ENCODE measurements at places on chromosomes 2 and 18. TPM values are rescaled to one million over a fixed set of nuclear protein-coding genes. Genes with fewer than 3 reads are reported as not detected.

The RNF125 gene
- total RNA-seq = 0.32 TPM

The CFAP65 gene
- total RNA-seq = 0.15 TPM

The RAX gene
- total RNA-seq = not detected

The POTEJ gene
- total RNA-seq = not detected

The CLEC4F gene
- total RNA-seq = not detected

The CD226 gene
- 0.07 TPM for total RNA-seq

The MC5R gene
- total RNA-seq = not detected

The RAB27B gene
- total RNA-seq = 10.4 TPM

The LYG2 gene
- not detected for total RNA-seq

The UGT1A8 gene
- total RNA-seq = not detected

The CAPN14 gene
- 0.07 TPM for total RNA-seq

The LOXHD1 gene
- not detected for total RNA-seq

The REG1A gene
- not detected for total RNA-seq

The PCARE gene
- total RNA-seq = not detected

The KIAA2012 gene
- total RNA-seq = not detected

The ZNF638 gene
- total RNA-seq = 64.2 TPM

The ELOA2 gene
- not detected for total RNA-seq

The AQP4 gene
- not detected for total RNA-seq

The SULT1C4 gene
- not detected for total RNA-seq

The SPDYA gene
- total RNA-seq = 0.32 TPM

The EPB41L3 gene
- 0.31 TPM for total RNA-seq

The FAM161A gene
- total RNA-seq = 8.2 TPM

The LCT gene
- 0.03 TPM for total RNA-seq

The HAAO gene
- not detected for total RNA-seq

The FEZ2 gene
- total RNA-seq = 43.7 TPM

The LIMS3 gene
- not detected for total RNA-seq

The SH3BP4 gene
- 34.4 TPM for total RNA-seq

The RPL37A gene
- total RNA-seq = 5,162 TPM

The TTLL4 gene
- 29.3 TPM for total RNA-seq

The SERPINB11 gene
- total RNA-seq = not detected

The CNTNAP5 gene
- not detected for total RNA-seq

The APCDD1 gene
- 0.14 TPM for total RNA-seq

The SNTG2 gene
- not detected for total RNA-seq

The CYP27C1 gene
- 4.9 TPM for total RNA-seq

The HRH4 gene
- not detected for total RNA-seq

The DSG2 gene
- total RNA-seq = 58.8 TPM

The ERICH2 gene
- not detected for total RNA-seq

The COL4A3 gene
- total RNA-seq = 0.56 TPM

The NTSR2 gene
- not detected for total RNA-seq

The POTEI gene
- total RNA-seq = not detected

The DTNB gene
- 8.7 TPM for total RNA-seq

The ALPG gene
- total RNA-seq = 0.15 TPM

The FSHR gene
- total RNA-seq = not detected
